NCI-H1417 treated with DMSO at 0.1 percent for 48 hours (cell line): ENCODE measurements at places on chromosomes 6 and 20.

DNA sequence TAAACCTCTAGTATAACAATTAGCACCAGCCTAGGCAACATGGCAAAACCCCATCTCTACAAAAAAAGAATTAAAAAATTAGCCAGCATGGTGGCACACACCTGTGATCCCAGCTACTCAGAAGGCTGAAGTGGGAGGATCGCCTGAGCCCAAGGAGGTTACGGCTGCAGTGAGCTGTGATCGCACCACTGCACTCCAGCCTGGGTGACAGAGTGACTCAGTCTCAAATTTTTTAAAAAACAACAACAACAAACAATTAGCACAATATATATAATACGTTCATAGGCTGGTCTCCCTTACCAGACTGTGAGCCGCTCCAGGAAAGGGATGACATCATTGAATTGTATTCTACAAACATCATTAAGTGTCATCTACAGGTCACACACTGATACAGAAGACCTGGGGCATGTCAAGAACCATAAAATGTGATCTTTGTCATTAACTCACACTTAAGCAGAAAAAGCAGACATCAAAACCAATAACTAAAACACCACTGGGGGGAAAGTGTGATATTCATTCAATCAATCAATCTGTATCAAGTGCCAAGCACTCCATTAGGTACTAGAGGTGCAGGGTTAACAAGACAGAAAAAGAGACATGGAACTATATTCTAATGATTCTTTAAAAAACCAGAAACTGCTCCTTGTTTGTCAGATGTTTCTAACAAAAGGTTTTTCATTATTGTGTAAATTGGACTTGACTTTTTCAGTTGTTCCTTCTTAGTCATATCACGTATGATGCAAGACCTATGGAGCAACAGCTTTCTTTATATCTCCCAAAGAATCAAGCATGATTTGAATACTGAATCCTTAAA, 17.8 kb downstream of the MAP3K5 start:
- DNase-seq, result no peak

DNA sequence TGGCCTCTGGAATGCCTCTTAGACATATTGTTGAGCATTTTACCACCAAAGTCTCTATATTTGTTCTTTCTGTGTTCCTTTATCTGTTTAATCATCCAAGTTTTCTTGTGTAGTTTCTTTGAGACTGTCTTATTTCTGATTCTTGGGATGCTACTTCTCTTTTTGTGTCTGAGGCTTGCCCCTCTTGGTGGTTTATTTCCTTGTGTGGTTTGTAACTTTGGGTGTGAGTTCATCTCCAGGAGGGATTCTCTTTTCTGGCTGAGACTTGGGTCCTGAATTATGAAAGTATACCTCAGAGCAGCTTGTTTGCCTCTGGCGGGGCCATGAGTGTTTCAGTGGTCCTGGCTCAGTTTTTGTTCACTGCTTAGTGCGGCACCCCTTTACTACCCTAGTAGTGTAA, 33.9 kb downstream of the PPARD start:
- DNase-seq, result no peak

- no peak for DNase-seq
These were observed 1234.7 kb upstream of the GJE1 start for GRCh38 chr6:140897804-140898573.

GRCh38 chr20:32437391-32438074, 79.4 kb downstream of the ASXL1 start:
- DNase-seq, result no peak

- no peak for DNase-seq
These were observed 60.4 kb downstream of the SRC start for GRCh38 chr20:37406010-37406998.

DNA sequence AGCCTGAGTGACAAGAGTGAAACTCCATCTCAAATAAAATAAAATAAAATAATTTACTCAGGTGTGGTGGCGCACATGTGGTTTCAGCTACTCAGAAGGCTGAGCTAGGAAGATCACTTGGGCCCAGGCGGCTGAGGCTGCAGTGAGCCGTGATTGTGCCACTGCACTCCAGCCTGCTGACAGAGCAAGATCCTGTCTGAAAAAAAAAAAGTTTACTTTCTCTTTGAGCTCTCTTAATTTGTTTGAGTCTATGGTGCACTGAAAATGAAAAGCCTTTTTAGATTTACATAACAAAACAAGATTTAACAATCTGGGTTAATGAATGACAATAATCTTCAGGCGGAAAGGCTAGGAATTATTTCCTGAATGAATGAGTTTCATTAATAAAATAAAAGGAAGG, 23.3 kb upstream of the NHSL1 start:
- DNase-seq, result no peak

- no peak for DNase-seq
These were observed 97.4 kb upstream of the ARMC2 start for GRCh38 chr6:108750801-108751200.

DNA sequence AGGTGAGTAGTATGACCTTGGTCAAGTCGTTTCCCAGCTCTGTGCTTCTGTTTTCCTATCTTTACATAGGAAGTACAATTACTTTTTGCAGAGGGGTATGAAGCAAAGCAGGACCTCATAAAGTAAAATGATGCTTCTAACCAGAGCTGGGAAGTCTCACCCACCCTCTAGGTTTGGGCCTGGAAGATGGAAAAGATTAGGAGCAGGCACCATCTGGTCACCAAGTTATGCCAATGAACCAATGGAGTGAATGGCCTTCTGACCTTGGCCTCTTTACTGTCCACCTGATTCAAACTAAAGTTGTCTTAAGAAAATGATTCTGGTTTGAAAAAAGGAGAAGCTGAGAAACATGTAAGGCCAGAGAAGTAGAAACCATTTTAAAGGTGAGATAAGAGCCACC, 68.9 kb upstream of the CTNNBL1 start:
- no peak for DNase-seq

DNA sequence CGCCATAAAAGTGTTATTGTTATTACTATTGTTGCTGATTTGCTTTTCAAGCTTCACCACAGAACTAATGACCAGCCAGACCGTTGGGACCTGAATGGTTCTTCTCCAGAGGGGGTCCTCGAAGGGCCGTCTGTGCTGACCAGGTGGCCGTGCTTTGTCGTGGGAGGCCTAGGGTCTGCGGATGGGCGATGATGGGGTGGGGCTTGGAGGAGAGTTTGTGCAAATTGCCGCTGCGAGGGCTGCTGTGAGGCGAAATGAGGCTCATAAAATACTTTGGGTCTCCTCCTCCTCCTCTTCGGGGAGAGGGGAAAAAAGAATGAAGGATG, 6.0 kb upstream of the ZBTB22 start:
- no peak for DNase-seq

DNA sequence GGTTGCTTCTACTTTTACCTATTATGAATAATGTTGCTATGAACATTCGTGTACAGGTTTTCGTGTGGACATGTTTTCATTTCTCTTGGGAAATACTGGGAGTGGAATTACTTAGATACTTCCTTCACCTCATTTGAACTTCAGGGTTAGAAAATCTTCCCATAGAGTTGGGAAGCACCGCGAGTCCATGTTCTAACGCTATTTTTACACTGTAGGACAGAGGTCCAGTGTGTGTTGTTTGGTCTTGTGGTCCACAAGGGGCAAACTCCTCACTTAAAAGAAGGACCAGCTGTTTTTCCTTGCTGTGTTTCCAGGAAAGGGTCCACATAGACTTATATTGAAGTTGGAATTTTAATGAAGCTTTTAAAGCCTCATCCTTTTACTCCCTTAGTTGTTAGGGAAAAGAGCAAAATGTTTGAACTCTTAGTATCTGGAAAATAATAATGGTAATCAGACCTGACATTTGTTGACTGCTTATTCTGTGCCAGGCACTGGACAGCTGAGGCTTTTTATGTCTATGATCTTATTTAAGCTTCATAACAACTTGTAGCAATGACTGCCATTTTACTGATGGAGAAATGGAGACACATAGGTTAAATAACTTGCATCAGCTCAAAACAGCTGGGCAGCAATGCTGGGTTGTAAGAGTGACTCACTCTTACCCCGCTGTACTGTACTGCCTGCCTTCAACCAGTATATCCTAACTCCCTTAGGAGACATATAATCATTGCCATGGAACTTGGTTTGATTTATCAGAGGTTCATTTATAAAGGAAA, 52.0 kb downstream of the CDC5L start:
- DNase-seq, result no peak

DNA sequence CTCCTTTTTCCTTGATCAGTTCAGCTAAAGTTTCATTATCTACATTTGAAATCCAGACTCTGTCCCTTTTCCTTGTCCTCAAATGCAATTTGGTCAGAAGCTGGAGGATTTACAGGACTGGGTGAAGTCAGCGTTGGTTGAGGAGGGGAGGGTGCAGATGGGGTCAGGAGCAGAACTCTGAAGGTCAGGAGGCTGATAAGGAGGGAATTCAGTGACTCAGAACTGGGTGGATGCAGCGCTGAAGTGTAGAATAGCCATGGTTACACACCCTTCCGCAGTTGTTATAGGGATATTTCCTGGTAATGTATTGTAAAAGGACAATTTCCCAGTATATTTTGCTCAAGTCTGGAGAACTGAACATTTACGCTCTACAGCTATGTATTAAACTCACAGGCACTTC, 133.1 kb upstream of the FOXA2 start:
- DNase-seq, result no peak

DNA sequence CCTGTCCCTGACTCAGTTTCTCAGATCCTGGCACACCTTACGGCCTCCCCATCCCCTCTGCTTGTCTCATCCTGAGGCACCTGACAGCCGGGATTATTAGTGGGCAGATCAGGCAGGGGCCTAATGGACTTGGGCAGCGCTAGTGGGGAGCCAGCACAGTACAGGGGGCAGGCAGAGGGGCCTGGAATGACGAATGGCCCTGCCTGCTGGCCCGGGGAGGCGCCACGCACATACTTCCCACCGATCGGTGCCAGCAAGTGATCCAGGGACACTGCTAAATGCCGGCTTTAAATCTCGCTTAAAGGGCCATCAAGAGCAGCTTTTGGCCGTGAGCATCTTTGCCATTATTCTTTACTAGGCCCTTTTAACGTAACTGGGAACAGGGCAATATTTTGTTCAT, 188.4 kb downstream of the DHX35 start:
- DNase-seq, result no peak
